ENCODE measurements at places on chromosomes 13 and 19.

DNA sequence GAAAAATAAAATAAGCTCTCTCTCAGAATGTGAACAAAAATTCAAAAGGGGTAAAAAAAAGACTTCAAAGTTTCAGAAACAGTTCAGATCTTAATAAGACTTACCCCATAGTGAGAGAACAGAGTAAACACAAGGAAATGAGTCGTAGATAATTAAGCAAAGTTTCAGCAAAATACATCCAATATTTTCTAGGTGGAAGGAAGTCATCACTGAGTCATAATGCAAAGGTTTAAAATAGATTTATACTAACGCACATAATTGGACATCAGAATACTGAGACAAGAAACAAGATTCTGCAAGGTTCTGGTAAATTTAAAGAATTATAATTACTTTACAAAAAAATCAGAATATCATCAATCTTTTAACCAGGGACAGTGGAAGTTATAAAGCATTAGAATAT lies 1370.7 kb upstream of the ATXN8OS start:
- no peak for DNase-seq

- DNase-seq: no peak
Measured at GRCh38 chr13:80177327-80177726, 163.6 kb downstream of the SPRY2 start.

DNA sequence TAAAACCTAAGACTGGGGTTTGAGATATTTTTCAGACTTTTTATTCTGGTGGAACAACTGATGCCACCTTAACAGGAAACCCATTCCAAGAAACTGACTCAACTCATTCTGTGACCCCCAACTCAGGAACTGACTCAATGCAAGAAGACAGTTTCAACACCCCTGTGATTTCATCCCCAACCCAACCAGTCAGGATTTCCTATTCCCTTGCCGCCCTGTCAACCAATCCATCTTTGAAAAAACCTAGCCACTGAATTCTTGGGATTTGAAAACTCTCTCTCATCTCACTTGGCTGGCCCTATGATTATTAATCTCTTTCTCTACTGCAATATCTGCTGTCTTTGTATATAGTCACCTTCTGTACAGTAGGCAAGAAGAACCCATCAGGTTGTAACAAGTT lies 1211.9 kb upstream of the ATXN8OS start:
- DNase-seq: no peak

- DNase-seq: no peak
Measured at GRCh38 chr13:79404985-79405384, 1.1 kb downstream of the RBM26 start.

DNA sequence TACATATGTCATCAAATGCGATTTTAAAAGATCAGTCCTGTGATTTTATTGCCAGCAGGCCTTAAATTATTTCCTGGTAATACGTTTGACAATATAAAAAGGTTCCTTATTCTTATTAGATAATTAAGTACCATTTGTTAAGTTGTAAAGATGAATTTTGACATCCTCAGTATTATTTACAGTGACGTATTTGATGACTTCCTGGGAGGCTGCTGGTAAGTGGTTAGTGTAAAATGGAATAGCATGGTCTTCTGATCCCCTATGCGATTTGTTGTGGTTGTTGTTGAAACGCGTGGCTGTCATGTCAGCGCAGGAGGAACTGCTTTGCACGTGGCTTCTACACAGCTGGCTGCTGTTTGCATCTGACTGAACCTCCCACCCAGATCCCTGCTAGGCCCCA lies 99.7 kb downstream of the DCLK1 start:
- DNase-seq: no peak

- no peak for DNase-seq
Measured at GRCh38 chr19:27709496-27709895, 1503.5 kb downstream of the UQCRFS1 start.

- no peak for DNase-seq
Measured at GRCh38 chr13:61258185-61258584, 157.5 kb downstream of the PCDH20 start.

DNA sequence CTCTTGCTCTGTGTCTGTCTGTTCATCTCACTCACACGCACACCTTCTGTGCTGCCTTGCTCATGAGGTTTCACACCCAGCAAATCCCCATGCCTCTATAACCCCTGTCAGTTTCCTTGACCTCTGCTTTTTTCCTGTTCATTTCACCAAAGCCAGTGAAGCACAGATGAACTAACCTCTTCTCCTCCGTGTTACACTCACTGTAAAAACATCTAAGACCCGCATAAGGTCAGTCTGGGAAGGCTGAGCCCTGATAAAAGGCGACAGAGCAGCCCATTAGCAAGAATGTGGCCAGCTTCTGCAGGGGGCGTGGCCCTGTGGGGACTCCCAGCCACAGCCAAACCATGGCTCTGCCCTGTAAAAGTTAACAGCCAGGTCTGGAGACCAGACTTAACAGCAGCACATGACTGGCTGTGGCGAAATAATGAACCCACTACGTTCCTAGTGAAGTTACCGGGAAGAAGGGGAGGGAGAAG lies 42.8 kb upstream of the NPAS1 start:
- peak; percentile 30 for DNase-seq

- DNase-seq: no peak
Measured at GRCh38 chr19:45864629-45865082, 530 bp downstream of the FOXA3 start.

DNA sequence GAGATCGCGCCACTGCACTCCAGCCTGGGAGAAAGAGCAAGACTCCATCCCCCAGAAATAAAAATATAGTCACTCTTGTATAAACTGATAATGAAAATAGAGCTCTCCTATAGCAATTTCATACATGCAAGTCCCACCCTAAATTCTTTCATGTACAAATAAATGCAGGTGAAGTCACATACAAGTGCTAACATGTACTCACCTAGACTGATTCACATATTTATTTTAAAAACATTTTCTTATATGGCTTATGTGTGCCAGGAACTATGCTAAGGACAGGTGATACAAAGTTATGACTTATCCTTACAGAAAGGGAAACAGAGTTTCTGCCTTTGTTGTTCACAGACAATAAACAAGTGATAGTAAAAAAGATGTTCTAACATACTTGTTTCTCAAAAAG lies 32.0 kb downstream of the USP12 start:
- no peak for DNase-seq

DNA sequence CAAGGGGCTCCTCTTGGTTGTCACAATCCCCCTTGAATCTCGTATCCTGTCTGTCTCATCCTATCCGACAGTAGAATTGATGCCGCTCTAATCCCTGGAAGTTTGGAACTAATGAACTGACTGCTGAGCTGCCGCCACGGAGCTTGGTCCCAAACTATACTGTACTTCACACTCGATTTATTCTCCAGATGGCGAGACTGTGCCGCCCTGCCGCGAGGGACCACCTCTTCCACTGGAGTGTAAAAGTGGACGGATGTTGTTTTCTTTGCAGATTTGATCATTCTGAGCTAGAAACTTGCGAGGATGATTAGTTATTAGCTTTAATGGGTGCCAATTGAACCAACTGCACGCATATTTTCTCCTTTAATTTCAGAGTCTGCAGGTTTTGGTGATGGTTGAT lies 117.2 kb downstream of the ZIC5 start:
- no peak for DNase-seq

GRCh38 chr13:31835932-31836331 lies 96.6 kb downstream of the RXFP2 start:
- DNase-seq: no peak

DNA sequence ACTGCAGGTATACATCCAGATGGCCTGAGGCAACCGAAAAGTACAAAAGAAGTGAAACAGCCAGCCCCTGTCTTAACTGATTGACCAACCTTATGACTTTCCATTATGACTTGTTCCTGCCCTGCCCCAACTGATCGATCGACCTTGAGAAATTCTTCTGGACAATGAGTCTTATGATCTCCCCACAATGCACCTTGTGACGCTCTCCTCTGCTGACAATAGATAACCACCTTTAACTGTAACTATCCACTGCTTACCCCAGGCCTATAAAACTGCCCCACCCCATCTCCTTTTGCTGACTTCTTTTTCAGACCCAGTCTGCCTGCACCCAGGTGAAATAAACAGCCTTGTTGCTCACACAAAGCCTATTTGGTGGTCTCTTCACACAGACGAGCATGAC lies 11.2 kb downstream of the ZNF83 start:
- DNase-seq: no peak

DNA sequence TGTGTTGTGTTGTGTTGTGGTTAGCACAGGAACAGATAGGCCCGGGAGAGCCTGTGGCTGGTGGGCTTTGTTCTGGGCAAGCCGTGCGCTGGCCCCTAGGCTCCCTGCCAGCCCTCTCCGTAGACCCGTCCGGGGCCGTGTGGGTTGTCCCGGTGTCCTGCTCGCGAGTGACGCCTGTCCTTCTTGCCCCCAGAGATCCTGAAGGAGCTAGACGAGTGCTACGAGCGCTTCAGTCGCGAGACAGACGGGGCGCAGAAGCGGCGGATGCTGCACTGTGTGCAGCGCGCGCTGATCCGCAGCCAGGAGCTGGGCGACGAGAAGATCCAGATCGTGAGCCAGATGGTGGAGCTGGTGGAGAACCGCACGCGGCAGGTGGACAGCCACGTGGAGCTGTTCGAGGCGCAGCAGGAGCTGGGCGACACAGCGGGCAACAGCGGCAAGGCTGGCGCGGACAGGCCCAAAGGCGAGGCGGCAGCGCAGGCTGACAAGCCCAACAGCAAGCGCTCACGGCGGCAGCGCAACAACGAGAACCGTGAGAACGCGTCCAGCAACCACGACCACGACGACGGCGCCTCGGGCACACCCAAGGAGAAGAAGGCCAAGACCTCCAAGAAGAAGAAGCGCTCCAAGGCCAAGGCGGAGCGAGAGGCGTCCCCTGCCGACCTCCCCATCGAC lies 5.7 kb downstream of the ING1 start:
- no peak for DNase-seq

GRCh38 chr13:109214393-109214792 lies 572.0 kb downstream of the IRS2 start:
- no peak for DNase-seq

- DNase-seq: no peak
Measured at GRCh38 chr13:40875583-40875982, 86.2 kb downstream of the SLC25A15 start.

DNA sequence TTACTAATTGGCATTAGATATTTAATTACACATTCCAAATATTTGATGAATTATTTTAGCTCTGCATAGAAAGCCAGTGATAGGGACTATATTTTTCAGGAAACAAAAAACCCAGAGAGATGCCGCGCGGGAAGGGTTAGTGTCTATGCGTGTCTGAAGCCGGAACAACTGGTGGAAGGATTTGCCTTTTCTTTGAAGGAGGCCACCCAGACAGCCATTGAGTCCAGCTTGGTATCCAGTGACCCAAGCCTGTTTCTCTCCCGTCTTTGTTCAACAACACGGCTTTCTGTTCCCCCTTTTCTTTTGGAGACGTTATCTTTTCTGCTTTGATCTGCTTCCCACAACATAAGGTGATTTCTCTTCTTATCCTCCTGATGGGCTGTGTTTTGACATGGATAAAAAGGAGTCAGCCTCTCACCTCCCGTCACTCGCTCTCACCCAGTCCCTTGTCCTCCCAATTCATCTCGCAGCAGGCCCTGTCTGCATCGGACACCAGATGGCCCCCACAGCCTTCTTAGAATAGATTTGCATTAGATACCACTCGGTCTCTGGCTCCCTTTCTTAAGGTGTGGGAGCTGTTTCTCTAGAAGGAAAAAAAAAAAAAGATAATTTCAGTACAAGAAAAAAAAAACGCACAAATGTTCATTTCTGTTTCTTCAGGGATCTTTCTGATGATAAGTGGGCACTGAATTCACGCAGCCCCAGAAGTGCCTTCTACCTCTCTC lies 361.8 kb downstream of the ZNF536 start:
- DNase-seq: peak; percentile 12

GRCh38 chr19:16587833-16588823 lies 15.9 kb upstream of the SLC35E1 start:
- DNase-seq: no peak

GRCh38 chr19:55252760-55253663 lies 5.8 kb downstream of the PPP6R1 start:
- no peak for DNase-seq

DNA sequence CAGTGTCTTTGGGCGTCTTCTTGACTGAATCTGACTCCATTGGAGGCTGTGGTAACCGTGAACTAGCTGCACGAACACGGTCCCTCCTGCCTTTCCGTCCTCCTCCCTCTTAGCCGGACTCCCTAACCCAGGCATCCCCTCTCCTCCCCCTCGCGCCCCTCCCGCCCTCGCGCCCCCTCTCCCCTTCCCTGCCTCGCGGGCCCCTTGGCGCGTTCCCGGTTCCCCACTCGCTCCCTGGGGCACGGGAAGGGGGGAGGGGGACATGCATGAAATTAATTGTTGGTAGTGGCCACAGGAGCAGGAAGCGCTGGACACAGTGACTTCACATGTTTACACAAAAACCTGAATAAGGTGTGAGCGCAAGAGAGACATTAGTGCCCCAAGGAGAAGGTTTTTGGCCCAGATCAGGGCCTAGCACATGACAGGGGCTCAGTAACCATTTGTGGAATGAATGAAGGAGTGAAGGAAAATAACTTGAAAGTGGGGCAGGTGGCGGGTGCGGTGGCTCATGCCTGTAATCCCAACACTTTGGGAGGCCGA lies 279 bp downstream of the DMRTC2 start:
- no peak for DNase-seq

GRCh38 chr19:831407-832369 lies 4.1 kb downstream of the AZU1 start:
- no peak for DNase-seq

- DNase-seq: no peak
Measured at GRCh38 chr19:11737964-11738745, 591 bp downstream of the ZNF823 start.

GRCh38 chr13:106311004-106311403 lies 224.5 kb downstream of the EFNB2 start:
- DNase-seq: no peak

- no peak for DNase-seq
Measured at GRCh38 chr19:39705578-39706188, 1.4 kb downstream of the LGALS14 start.

GRCh38 chr19:3908266-3909054 lies 24.4 kb upstream of the NMRK2 start:
- DNase-seq: no peak

DNA sequence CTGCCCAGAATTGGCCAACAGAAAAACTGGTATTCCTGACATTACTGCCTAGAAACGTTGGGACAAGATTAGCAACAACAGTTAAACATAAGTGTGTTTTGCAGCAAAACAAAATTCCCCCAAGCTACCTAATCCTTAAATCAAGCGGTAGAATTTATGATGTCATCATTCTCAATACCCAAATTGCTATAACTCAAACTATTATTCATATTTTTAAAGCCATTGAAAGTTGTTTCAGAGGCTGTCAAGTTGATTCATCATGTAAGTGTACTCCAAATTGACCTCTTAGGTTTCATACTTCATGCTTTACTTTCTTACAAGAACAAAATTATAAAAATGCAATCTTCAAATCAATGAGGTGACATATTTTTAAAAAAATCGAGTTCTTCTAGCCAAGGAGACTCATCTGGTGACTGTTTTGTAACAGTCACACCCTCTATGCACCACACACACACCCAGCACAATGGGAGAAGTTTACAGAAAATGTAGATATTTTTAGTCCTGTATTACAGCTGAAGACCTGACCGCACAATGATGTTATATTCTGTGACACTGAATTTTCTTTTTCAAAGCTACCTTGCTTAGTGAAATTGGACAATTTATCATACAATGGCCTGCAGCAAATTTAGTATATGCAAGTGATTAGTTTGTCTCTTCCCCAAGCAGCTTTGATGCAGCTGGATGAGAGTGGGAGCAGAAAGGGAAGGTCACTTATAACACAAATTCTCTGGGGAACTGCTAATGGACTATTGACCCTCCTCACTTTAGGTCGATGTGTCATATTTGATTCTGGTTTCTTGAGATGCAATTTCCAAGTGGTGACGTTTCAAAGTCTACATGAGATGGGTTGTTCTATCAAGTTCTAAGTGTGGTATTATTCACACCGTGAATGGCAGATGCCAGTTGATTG lies 345.3 kb upstream of the OBI1 start:
- no peak for DNase-seq

All from neuronal stem cell (in vitro differentiated cells).